Urothelium cell line (cell line): ENCODE measurements at places on chromosomes 3 and 15.

DNA sequence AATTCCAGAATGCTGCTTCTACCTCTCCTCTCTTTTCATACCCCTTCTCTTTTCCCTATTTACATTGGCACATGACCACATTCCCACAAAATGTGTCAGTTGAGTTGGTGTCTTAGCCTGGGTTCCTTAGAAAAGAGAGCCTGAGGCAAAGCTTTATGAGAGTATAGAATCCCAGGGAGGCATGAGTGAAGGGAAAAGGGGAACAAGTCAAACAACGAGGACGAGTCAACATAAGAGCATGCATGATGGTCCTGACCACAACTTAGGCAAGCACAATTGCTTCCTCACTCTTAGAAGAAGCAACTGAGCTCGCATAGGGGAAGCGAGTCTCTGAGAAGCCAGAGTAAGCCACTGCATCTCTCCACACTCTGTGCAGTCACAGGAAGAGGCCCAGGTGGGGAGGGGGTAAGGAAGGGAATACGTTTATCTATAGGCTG lies 15.4 kb upstream of the ZNF774 start:
- no peak for DNase-seq

GRCh38 chr3:55198554-55198953 lies 270.7 kb upstream of the LRTM1 start:
- DNase-seq = peak; percentile 65

DNA sequence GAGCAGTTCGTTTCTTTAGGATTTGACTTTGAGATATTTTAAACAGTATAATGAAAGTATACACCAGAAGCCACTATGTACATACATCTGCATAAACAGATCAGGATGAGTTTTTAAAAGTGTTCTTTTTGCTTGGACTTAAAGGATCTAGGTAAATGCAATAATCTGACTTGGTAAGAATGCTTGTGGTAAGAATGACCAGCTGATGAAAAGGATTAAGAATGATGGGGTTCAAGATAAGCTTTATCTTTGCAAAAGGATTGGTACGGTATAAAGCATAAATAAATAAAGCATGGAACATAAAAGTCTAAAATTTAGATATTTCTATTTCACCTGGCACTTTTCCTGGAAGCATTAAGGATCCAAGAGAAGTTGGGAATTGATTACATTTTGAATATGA lies 9.8 kb upstream of the MME start:
- DNase-seq = no peak

DNA sequence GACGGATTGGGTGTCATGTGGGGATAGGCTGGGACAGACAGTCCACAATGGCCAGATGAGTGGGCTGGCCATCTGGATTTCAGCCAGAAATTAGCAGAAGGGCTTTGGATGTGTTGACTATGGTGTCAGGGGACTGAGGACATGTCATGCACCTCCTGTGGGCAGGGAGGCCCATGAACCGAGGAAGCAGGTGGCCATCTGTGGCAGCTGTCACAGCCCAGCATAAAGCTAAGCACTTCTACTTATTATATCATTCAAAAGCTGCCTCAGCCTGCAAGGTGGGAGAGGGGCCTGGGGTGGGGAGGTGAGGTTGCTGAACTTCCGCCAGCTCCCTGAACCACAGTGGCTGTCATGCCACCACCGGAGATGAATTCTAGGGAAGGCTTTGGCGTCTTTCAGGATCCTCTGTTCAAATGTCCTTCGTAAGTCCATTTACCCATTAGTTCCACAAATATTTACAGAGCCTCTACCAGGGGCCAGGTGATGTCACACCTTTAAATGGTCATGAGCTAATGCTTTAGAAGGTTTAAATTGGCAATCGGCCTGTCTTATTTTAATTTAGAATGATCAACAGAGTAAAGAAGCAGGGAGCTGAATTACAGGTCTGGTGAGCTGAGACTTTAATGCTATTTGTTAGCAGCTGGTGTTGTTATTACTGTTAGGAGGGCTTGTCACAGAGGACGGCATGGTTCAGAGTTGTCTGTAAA lies 23.6 kb upstream of the CAV3 start:
- peak; percentile 1 for DNase-seq

DNA sequence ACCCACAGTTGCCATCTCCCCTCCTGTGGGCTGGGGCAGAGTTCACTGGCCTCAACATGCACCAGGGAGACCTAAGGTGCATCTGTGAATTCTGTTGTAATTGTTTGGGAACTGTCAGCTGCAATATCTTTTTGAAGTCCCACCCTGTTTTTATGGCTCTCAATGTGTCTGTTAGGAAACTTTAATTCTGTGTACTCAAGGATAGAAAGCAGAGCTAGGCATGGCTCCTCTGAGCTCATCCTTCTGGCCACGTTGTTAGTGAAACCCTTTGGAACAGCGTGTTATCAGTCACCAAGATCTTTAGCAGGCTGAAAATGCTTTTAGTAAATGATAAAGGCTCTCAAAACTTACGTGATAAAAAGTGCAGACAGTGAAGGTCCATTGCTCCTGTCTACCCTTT lies 33.6 kb upstream of the MTMR10 start:
- peak; percentile 17 for DNase-seq

DNA sequence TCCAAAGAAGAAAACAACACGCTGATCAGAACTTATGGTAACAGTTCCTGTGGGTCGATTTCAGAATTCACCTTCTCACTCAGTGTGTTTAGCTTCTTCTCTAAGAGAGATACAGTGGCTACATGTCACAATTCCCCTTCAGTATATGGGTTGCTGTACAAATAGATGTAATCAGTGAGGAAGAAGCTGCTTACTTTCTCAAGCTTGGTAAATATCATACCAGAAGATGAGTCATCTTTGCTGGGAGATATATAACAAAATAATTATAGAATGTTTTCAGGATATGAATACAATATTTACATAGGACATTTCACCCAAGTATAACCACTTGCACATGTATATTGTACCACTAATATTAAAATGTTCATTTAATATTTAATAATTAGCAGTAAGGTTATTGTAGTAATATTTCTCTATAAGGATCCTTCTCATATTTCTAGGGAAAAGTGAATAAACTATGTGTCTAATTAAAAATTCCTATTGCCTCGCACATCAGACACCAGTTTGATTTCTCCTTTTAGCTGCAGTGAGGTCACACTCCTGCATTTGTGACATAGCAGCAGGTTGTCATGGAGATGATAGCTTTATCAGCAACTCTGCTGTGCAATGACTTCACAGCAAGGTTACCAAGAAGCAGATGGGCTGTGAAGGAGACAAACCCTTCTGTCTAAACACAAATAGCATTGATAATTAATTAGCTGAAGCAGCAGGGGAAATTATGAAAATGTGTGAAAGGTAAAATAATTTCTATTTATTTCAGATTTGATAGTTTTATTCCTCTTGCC lies 211.4 kb downstream of the TUSC7 start:
- DNase-seq = no peak
